Kidney (tissue), 22 donors: ENCODE measurements at places on chromosomes 12 and 14. TPM values are rescaled to one million over a fixed set of nuclear protein-coding genes. Genes with fewer than 3 reads are reported as not detected.

The KRT79 gene
- not detected for total RNA-seq

DNA sequence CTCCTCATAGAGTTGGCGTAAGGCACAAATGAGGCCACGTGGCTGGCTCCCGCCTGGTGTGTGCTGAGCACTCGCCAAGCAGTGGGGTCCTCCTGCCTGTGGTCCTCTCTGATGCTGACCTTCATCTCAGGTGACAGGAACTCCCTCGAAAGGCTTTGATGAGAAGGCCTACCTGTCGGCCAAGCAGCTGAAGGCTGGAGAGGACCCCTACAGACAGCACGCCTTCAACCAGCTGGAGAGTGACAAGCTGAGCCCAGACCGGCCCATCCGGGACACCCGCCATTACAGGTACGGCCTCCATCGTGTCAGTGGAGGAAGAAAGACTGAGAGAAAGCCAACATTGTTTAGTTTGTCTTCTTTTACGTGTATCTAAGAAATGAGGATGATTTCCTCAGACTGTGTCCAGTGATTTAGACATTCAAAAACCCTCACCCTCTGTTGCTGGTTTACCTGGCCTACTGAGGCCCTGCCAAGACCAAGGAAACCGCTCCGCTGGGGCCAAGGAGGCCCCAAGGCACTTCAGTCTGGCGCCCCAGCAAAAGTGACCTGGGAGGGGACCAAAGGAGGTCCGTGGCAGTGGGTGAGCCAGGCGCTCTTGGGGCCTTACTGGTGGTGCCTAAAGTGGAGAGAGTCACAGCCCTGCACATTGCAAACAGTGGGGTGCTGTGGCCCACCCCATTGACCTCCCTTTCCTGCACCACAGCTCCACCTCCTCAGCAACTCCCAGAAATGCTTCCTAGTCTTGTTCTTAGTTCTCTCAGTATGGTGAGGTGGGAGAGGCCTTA lies 60.8 kb downstream of the GALNT16 start:
- no peak for DNase-seq

- no peak for DNase-seq
Measured at GRCh38 chr12:40208707-40209446, 15.9 kb upstream of the LRRK2 start.

The ANO2 gene
- 4.4 TPM for total RNA-seq

DNA sequence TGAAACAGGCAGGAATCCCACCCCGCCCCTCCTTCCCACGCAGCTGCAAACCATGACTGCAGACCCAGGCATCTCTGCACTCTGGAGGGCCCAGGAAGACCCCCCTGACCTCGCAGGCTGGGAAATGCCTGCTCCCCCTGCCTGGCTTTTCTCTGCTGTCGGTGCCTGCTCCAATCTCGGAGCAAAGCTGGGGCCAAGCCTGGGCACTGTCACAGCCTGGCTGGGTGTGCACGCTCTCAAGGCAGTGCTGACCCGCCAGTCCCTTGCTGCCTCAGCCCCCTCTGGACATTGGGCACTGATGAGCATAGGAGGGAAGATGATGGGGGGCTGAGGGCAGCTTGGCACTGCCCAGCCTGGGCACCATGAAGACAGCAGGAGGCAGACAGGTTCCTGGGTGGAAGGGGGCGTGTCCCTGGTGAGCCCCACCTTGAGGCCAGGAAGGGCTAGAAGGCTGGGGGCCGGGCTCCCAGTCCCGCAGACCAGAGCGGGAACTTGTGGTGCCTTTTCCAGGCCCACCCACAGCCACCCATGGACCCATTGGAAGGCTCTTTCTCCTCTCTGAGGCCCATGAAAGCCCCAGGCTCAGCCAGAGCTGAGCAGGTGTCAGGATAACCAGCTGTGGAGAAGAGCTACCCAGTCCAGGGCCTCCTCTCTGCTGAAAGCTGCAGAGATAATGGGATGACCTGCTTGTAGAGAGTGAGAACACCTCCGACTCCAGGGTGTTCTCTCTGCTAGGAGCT lies 10.7 kb upstream of the ZNF605 start:
- DNase-seq, result no peak

- DNase-seq, result no peak
Measured at GRCh38 chr12:54020591-54021405, 7.4 kb upstream of the HOXC6 start.

- peak; percentile 27 for DNase-seq
Measured at GRCh38 chr12:1839464-1839863, 19.1 kb downstream of the LRTM2 start.

DNA sequence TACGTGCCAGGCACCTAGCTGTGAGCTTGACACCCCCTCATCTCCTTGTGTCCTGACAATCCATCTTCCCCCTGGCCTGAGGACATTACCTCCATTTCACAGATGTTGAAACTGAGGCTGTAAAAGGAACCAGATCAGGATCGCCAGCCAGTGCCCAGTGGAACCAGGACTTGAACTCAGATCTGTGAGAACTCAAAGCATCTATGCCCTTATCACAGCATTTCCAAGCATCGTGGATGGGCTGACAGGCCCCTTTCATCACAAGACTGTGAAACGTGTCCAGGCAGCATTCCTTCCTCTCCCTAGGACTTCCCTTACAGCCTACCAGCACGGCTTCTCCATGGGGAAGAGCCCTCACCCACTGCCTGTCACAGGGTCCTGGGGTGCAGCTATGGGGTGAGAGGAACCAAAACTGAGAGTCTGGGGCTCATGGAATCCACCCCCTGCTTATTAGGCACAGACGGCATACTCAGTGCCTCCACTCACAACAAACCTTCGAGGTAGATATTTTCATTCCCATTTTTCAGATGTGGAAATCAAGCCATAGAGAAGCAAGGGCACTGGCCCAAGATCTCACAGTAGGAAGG lies 26.9 kb downstream of the CMKLR1 start:
- no peak for DNase-seq

DNA sequence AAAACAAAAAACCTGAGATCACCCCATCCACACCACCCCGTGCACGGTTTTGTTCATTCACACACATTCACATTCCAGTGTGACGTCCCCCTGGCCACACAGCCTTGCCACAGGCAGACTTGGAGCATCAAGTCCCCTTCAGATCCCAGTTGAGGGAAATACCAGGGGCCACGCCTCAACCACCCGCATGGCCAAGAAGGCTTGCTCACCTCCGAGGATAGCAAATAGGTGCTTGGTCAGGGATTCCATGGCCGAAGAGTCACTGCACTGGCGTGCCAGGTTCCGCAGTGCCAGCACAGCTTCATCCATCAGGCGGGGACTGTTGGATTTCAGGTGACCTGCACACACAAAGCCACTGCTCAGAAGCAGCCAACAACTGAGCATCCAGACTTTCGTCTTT lies 19.0 kb downstream of the GCN1 start:
- DNase-seq, result no peak

DNA sequence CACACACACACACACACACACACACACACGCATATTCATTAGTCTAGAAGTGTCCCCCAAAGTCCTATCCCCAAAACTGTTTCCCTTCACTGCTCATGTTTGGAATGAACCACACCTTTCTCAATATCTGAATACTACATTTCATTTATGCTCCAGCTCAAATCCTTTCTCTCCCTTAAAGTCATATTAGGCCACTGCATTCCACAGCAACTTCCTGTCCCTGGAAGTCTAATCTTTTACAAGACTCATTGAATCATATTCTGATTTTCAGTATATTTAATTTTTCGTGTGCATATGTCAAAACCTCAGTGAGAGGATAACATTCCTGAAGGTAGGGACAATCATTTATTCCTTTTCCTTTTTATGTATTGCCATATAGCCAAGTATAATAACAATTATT lies 155.6 kb upstream of the LMNTD1 start:
- DNase-seq, result no peak

DNA sequence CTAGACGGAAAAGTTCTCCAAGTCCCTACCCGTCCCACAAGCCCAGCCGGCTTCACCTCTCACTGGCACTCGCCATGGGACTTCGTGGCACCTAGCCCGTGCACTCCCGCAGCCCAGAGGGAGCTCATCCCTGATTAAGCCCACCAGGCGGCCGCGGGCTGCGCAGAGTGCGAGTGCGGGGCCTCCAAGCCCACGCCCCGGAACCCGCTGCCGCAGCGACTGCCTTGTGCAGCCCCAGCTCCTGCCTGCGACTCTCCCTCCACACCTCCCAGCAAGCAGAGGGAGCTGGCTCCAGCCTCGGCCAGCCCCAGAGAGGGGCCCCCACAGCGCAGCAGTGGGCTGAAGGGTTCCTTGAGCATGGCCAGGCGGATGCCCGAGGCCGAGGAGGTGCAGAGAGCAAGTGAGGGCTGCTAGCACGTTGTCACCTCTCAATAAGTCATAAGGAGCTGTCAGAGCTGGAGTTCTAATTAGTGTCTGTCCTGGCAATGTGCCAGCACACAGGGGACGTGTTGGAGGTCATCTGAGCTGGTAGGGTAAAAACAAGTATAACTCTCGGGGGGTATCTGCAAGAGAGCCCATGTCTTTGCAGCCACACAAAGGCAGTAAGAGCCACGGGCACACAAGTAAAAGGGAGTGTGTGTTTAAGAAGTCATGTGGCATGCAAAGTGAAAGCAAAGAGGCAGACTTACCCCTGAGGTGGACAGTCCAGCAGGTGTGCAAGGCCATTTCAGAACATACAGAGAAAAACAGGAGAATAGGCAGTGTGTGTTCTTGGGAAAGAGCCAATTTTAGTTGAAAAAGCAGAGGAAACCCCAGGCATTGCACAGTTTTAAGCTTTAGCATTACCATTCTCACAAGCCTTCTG lies 27.1 kb upstream of the TMTC2 start:
- DNase-seq, result no peak

GRCh38 chr12:45660330-45660729 lies 69.2 kb upstream of the ARID2 start:
- DNase-seq, result no peak

- no peak for DNase-seq
Measured at GRCh38 chr12:132314516-132315233, 14.7 kb downstream of the GALNT9 start.

GRCh38 chr14:61262082-61262481 lies 19.1 kb downstream of the TMEM30B start:
- DNase-seq, result no peak

DNA sequence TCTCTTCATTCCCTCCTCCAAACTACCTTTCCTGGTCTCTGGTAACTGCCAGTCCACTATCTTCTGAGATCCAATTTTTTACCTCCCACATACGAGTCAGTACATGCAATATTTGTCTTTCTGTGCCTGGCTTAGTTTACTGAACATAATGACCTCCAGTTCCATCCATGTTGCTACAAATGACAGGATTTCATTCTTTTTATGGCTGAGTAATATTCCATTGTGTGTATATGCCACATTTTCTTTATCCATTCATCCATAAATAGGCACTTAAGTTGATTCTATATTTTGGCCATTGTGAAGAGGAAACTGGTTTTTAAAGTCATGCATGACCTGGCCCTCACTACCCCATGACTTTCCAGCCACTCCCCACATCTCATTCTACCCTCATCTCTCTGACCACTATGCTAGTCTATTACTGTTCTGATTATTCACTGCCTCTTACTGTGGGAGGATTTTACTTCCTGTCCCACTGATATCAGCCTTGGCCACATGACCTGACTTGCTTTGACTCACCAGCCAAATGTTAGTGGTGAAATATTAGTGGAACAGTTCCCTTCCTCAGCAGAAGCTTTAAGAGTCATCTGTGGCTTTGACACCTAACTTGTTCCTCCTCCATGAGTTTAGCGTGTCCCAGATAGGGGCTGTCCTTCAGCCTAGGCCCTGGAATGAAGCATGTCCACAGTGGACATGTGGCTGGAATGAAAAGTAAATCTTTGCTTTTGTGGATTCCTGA lies 52.2 kb downstream of the GOLGA5 start:
- no peak for DNase-seq

DNA sequence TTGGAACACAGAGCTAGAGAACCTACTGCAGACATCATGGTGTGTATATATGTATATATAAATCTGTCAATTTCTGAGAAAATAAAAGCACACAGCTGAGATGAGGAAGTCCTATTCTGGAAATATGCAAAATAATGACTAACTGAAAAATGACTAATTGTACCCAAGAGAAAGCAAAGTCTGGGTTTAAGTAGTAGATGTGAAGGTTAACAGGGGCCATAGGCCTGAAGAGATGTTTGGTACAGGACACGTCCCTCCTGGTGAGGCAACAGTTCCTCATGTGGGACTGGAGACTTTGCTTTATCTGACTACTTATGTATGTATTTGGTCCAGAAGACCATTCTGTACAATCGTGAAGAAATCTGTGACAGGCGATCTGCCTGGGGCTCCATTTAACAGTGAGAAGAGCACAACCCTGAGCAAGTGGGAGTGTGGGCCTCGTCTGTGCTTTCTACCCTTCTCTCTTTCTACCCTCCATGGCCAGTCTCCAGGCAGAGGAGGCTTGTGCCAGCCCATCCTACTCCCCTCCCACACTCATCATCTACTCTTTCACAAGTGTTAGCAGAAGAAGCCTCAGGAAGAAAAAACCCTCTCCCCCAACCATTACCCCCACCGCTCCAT lies 67.5 kb downstream of the SLC41A2 start:
- no peak for DNase-seq

The GALNT9 gene
- 20.7 TPM for total RNA-seq

- no peak for DNase-seq
Measured at GRCh38 chr12:75489613-75490210, 9.2 kb downstream of the GLIPR1 start.

DNA sequence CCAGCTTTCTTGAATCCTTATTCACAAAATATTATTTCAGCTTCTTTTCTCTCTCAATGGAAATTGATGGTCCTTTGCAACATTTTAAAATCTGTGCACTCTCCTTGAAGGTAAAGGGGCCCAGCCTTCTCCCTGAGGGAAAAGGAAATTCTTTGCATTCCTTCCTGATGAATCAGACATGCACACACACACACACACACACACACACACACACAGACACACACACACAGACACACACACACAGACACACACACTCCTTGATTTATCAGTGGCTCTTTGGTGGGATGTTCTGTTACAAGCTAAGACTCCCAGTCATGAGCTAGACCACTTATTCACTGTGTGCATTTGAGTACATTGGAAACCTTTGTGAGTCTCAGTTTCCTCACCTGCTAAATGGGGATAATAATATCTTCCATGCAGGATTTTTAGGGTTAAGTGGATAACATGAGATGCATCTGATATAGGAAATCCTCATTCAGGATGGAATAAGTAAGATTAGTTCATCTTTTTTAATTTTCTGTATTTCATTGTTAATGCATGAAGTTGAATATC lies 45.1 kb upstream of the HMGA2 start:
- no peak for DNase-seq

The KRT74 gene
- total RNA-seq, result not detected

GRCh38 chr12:89059721-89060541 lies 292.4 kb downstream of the DUSP6 start:
- DNase-seq, result peak; percentile 51

GRCh38 chr12:123118497-123118896 lies 32.4 kb downstream of the PITPNM2 start:
- no peak for DNase-seq

The SMCO3 gene
- 0.76 TPM for total RNA-seq

GRCh38 chr12:57941165-57941894 lies at the start of gene ATP23:
Gene ATP23, plus strand, starts transcription at chr12:57941567. Its CDS starts 135 bp downstream, at chr12:57941702.
- peak; percentile 93 for DNase-seq

The CEBPE gene
- not detected for total RNA-seq
